Coronary artery (tissue), 2 donors: ENCODE measurements at places on chromosomes 6 and 20.
A peak's percentile ranks its signal among the peaks of the same experiment; 100 is the strongest.

- no peak for DNase-seq
Observed at GRCh38 chr6:33279971-33280511, 3.1 kb downstream of the B3GALT4 start.

- DNase-seq, result no peak
Observed at GRCh38 chr20:55855052-55855451, 150.3 kb downstream of the CBLN4 start.

- DNase-seq, result no peak
Observed at GRCh38 chr6:32664827-32665362, 1.6 kb downstream of the HLA-DQB1 start.

DNA sequence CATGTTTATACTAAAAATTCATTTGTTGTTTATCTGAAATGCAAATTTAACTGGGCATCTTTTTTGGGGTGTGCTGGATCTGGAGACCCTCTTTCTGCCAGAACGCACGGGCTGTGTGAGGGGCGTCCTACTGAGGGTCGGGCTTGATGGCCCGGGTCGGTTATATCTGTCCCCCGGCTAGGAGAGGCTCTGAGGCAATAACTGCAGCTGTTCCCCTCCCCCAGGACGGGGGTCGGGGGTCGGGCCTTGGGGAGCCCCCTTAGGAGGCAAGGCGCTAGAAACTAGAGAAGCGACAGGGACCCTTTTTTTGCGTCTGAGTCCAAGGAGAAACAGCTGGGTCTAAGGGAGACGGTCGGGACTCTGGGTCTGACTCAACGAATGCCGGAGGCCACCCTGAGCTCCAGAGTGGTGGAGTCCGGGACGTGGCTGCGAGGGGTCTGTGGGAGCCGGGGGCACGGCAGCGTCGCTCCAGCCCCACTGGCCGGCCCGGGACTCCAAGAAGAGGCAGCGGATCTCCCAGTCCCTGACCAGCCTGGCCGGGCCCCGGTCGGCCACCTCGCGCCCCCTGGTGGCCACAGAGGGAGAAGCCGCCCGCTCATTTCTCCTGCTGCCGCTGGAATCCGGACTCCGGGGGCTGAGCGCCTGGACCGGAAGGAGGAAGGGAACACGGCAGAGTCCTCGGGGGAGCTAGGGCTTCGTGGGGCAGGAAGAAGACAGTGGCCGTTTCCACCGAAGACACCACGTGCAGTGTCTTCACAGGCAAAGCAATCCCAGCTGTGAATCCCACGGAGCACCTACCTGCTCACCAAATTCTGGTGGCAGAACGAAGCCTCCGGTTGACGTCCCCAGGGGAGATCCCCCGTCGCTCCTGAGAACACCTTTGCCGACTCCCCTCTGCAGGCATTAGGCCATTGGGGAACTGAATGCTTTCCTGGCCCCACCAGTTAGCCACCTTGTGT, 24.0 kb upstream of the SCML4 start:
- peak; percentile 89 for DNase-seq

- DNase-seq, result no peak
Observed at GRCh38 chr6:34236443-34237315, at the start of gene HMGA1. Gene HMGA1, plus strand, starts transcription at chr6:34236873. Its CDS starts 3,908 bp downstream, at chr6:34240781.

DNA sequence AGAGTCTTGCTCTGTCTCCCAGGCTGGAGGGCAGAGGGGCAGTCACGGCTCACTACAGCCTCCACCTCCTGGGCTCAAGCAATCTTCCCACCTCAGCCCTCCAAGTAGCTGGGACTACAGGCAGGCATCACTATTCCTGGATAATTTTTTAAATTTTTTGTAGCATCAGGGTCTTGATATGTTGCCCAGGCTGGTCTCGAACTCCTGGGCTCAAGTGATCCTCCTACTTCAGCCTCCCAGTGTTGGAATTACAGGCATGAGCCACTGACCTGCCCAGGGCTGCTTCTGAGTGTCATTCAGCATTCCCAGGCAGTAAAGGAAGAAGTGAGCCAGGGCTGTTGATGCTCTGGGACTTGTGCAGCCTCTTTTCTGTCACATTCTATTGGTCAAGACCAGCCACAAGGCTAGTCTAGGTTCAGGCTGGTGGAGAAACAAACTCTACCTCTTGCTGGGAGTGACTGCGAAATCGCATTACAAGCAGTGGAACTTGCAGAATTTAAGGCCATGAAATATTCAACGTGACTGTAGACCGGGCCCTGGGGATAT, 2.1 kb upstream of the ARFGEF2 start:
- no peak for DNase-seq

GRCh38 chr6:125867483-125867942, 76.8 kb downstream of the NCOA7 start:
- no peak for DNase-seq

- no peak for DNase-seq
Observed at GRCh38 chr6:91704531-91704930, 1117.7 kb upstream of the MAP3K7 start.

DNA sequence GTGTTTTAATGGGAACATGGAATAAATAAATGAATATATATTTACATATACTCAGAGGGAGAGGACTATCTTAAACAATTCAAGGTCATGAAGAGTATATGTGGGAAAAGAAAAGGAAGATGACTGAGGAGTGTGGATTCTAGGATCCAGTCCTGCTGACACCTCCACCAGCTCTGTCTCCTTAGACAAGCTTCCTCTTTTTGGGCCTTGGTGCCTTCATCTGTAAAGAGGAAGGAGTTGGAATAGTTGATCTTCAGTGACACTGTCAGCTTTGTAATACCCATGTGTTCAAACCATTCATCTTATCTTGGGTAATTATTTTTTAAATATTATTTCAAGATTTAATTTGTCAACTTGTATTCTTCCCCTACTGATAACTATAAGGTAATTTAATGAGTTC, 338.0 kb downstream of the ADGRB3 start:
- DNase-seq, result no peak

DNA sequence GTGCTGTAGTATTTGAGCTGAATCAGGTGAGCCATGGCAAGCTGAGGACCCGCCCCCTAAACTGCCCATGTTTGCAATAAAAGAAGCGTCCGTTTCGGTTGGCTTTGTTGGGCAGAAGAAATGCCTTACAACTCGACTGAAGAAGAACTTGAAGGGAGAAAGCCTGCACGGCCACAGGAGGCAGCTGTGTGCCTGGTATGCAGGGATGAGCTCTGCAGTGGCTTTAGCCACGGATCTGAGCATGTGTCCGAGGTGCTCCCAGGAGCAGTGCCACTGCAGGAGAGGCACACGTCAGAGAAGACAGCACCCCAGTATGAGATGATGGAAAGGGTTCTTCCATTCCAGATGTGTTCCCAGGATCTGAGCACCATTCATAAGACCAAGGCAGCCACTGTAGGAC, 23.5 kb downstream of the KIZ start:
- no peak for DNase-seq

- no peak for DNase-seq
Observed at GRCh38 chr6:7750197-7750596, 24.3 kb downstream of the BMP6 start.

DNA sequence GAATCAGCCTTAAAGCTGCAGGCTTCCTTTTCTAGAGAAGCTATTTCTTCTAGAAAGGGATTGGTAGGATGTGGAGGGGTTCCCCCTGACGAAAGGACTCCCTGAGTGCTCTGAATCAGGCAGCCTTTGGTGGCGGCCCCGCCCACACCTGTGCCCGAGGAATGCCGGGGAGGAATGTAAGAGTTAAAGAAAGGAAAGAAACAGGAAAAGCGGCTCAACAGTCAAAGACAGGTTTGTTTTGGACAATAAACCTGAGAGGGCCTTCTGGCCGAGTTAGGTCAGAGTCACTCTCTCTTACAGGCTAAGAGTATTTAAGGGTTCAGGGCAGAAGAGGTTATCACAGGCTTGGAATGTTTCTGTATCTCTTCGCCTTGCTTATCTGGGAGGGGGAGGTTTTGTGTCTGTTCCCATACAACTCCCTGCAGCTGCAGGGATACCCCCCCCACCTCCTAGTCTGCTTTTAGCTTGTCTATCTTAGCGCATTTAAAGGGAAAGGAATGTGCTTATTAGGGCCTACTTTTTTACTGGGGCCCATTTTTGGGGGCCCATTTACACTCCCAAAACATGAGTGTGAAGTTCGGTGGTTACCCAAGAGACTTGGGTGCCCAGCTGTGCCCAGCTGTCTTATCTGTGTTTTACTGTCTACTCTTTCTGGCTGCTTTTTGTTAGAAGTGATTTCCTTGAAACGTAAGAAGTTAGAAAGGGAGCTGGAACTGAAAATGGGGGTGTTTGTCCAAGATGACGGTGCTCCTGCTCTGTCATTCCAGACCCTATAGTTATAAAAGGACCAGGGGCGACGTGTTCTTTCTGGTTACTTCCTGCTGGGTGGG, 32.8 kb downstream of the DYNLT1 start:
- DNase-seq, result no peak

DNA sequence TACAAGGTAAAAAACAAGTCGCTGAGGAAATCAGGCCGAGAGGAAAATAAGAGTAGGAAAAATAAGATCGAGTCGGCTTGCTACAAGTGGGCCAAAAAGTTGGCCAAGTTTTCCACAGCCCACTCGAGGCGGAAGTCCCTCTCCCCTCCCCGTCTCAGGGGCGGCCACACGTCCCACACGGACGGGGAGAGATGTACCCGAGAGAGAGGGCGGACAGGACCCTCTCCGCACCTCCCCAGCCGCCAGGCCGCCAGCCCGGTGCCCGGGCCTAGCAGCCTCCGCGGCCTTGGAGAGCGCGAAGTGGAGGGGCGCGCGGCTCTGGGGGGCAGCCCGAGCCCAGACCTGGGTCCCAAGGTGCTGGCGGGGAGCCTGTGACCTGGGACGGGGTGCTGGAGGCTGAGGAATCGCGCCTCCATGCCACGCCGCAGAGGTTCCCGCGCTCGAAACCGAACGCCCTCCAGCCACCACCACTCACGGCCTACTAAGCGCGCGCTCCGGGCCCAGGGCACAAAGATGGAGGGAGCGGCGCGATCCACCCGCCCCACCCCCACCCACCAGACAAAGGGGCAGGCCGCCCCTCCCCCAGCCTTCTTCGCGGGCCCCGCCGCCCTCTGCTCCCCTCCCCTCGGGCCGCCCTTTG, 1.9 kb upstream of the HMGA1 start:
- no peak for DNase-seq

DNA sequence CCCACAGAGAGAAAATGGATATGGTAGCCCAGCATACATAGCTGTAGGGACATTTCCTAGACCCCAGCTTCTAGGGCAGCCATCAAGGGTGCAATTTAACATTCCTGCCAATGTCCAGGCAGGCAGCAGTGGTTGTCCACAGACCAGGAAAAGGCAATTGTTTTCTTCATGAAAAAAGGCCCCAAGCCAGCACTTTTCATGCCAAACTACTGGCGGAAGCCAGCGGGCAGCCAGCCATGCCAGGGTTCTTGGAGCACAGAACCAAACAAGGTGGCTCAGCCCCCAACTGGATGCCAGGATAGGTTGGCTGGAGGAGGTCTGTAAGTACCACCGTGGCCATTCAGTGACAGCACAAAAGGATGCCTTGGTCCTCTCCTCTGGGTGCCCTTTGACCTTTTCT, 94.6 kb downstream of the BANF2 start:
- no peak for DNase-seq

- DNase-seq, result no peak
Observed at GRCh38 chr6:168873278-168874190, 380.1 kb downstream of the THBS2 start.

DNA sequence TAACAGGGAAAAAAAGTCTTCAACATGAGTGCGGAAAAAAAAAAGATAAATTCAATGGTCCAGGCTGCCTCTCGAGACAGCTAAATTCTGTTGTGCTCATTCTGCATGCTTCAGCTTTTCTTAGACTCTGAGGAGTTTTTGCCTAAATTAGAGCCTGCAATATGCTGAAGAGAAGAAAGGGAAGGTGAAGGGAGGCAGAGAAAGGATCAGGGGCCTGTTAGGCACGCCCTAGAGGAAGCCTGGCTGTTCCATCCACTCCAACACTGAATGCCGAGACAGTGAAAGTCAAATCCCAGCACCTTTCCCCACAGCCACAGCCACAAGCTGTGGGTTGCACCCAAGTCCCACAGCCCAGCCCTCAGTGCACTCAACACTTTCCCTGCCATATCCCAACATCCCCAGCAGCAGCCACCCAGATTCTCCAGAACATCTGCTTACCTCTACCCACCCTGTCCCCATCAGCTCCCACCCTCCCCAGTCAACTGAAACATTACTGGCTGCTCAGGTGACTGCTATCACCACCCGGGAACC, 37.3 kb downstream of the PREX1 start:
- DNase-seq, result no peak
